ENCODE measurements at places on chromosomes 7 and 10.

DNA sequence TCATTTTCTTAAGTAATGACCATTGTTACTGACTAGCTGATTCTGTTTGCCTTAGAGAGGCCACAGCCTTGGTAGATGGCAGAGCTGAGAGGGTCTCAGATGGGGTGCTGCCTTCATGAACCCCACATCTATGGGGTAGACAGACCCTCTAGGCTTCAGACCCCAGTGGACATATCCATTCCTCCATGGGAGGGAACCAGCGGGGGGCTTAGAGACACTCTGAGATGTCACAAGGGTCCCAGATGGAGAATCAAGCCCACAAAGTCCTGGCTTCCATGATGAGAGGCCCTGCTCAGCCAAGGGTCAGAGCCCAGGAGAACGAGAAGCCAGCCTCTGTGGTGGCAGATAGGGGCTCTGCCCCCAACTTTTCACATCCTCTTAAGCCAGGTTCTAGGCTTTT lies 408.6 kb downstream of the TCERG1L start:
- DNase-seq, result no peak

DNA sequence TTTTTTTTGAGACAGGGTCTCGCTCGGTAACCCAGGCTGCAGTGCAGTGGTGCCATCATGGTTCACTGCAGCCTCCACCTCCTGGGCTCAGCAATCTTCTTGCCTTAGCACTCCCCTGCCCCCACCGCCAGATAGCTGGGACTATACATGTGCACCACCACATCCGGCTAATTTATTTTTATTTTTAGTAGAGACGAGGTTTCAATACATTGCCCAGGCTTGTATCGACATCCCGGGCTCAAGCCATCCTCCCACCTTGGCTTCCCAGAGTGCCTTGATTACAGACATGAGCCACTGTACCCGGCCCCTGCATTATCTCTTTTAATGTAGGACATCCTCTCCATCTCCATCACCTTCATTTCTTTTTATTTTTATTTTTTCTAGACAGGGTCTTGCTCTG lies 213.3 kb downstream of the CUX1 start:
- no peak for DNase-seq

DNA sequence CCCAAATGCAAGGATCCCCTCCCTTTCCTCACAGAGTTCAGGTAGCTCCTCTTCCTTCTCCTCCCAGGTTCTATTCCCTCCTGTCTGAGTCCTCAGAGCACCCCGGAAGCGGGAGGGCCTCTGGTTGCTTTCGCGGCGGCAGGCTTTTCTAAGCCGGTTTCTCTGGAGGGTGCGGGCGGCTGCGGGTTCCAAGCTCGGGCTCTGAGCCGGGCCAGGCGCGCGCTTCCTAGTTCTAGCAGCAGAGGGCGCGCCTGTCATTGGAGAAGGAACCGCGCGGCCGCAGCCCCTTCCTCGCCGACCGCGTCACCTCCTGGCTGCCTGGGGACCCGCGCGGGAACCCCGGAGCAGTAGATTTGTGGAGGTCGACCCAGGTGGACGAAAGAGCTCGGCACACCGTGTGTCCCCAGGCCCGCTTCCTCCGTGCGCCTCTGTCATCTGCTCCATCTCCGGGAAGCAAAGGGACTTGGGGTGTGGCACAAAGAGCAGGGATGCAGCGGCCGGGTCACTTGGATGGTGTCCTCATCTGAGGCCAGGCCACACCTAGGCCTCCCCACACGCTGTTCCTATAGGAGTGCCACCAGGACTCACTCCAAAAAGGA lies 389.0 kb upstream of the PODXL start:
- DNase-seq, result peak; percentile 95

GRCh38 chr10:84606428-84606827 lies 278.0 kb downstream of the CCSER2 start:
- DNase-seq, result no peak

DNA sequence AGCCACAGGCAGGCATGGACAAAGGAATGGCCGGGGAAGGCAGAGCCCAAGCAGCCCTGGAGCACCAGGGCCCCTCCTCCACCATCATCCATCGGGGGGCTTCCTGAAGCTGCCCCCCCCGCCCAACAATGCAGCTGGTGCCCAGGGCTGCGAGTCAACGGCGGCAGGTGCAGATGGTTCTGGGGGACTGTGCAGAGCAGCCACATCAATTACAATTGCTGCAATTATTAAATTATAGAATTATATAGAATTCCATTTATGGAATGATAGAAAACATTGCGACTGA lies 28.3 kb downstream of the EBF3 start:
- DNase-seq, result no peak

DNA sequence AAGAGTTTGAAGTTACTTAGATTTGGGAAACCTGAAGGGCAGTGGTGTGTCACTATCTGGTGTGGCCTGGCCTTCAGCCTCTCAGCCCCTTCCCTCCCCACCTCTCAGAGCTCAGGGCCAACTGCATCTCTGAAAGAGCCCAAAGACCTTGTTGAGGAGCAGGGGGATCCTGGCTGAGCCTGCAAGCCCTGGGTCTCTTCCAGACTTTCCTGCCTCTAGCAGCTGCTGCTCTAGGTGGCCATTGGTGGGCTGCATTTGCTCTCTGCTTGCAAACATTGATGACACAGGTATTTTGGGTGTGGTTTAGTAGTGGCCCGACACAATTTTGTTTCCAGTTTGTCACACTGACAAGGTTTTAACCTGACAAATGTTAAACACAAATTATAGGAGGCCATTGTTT lies 3.1 kb upstream of the UPP1 start:
- no peak for DNase-seq

DNA sequence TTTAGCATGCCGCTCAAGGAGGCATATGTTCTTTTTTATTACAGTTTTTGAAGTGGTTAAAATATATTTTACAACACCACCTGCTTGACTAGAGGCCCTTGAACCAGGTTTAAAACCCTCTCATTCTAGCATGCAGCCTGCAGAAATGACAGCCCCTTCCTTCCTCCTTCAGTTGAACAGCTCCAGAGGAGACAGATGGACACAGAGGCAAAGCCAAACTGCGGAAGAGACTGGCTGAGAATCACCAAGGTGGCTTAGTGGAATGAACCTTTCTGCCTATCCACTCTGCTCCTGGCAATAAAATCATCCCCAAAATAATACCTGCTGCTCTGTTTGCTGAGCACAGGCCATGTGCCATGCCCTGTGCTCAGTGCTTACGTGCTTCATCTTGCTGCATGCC lies 23.9 kb upstream of the PLPP4 start:
- DNase-seq, result no peak

GRCh38 chr7:101094791-101095375 lies 9.6 kb downstream of the TRIM56 start:
- DNase-seq, result peak; percentile 87

- no peak for DNase-seq
Observed at GRCh38 chr10:59079386-59080226, 96.8 kb upstream of the PHYHIPL start.

DNA sequence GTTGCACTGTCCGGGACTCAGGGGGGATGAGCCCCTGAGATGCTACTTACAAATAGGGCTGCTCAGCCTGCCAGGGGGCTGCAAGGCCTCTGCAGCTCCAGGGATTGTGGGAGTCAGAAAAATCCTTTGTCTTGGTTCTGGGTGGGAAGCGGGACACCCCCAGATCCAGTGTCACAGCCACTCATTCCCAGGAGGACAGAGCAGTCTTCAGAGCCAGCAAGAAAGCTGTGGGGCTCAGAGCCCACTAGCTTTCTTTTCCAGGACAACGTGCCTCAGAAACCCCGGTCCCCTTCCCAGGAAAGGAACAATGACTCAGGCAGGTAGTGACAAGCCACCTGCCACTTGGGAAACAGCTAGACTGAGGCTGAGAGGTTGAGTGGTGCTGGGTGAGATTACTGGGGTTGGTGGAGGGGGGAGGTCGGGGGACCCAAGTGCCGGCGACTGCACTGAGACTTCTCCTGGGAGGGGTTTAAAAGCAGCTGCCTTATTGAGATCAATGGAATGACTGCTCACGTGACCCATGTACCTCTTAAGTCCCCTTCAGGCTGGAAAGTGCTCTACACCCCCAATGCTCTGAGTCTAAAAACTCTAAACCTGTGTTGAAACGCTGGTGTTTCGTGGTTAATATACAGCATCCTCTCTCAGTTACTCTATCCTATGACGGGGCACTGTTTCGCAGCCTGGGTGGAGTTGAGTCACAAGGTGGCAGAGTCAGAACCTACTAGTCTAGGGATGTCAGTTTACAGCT lies 123.6 kb downstream of the UBE2H start:
- peak; percentile 79 for DNase-seq

DNA sequence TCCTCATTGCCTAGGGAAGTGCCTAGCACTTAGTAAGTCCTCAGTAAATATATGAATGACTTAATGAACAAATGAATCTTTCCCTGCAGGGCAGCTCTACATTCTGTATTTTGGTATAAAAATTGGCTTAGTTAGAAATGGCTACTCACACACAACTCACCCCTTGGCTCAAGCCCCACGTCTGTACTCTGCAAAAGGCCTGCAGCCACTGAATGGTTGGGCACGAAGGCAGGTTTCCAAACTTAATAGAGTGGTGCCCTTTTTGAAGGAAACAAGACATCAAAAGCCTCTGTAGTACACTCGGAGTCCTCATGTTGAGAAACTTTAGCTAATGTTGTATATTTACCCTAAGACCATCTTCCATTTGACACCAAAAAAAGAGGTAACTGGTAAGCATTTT lies 36.6 kb downstream of the CRHR2 start:
- DNase-seq, result no peak

- DNase-seq, result no peak
Observed at GRCh38 chr7:130363026-130363847, 17.1 kb upstream of the CPA1 start.

- no peak for DNase-seq
Observed at GRCh38 chr10:105207476-105207995, 566.4 kb downstream of the SORCS3 start.

GRCh38 chr10:118587881-118588651 lies 7.4 kb downstream of the PRLHR start:
- DNase-seq, result no peak

DNA sequence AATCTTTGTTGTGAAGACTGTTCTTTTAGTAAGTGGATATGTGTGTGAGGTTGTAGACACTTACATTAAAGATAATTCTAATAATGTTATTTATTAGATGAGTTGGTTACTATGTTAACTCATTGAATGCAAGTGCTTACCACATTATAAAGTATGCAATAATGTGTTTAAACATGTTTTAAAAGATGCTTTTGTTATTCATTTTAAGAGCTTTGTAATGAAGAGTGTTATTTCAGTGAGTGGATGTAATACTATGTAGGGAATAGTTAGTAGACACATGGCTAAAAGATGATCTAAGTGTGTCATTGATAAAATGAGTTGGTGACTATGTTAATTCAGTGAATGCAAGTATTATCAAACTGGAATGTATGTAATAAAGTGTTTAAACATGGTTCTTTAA lies 70.0 kb upstream of the VOPP1 start:
- DNase-seq, result no peak

Data from GM23338 (cell line).